ENCODE measurements at places on chromosomes 2 and 18.

GRCh38 chr18:58337686-58338085, 291.2 kb downstream of the ALPK2 start:
- no peak for DNase-seq

GRCh38 chr2:158094487-158095092, 7.1 kb upstream of the UPP2 start:
- no peak for DNase-seq

DNA sequence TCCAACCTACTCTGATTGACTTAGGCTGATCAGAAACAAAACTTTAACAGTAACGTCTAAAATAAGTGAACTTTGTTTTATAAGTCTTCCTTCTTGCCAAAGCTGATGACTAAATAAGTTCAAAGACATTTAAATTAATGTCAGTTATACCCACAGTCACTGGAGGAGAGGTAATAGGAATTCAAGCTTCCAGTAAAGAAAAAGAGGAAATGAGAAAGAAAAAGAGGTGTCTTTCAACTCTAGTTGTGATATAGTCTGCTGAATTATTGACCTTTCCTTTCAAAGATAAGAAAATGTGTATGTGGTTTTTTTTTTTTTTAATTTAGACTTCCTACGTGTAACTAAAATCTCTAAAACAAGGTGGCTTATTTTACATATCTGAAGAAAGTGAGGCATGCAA, 191.5 kb downstream of the SLC8A1 start:
- no peak for DNase-seq

- DNase-seq, result no peak
Observed at GRCh38 chr2:99495115-99495860, 5.5 kb upstream of the REV1 start.

GRCh38 chr18:8721094-8721669, 15.8 kb downstream of the MTCL1 start:
- DNase-seq, result no peak

GRCh38 chr2:105188343-105188742, 53.2 kb upstream of the GPR45 start:
- no peak for DNase-seq

DNA sequence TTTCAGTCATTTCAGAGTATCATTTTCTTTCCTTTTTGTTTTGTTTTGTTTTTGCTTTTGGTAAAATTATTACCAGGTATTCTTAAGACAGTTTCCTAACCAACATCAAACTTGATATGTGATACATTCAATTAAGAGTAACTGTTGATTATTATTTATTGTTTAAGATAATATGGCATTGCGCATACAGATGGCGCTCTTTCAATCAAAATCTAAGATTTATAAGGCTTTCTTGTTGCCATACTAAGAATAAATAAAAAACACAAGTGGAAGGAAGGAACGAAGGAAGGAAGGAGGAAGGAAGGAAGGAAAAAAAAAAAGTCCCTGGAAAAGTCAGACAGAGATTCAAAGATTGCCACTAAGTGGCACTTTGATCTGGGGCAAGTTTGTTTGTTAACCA, 1308.7 kb upstream of the FAM98A start:
- no peak for DNase-seq

DNA sequence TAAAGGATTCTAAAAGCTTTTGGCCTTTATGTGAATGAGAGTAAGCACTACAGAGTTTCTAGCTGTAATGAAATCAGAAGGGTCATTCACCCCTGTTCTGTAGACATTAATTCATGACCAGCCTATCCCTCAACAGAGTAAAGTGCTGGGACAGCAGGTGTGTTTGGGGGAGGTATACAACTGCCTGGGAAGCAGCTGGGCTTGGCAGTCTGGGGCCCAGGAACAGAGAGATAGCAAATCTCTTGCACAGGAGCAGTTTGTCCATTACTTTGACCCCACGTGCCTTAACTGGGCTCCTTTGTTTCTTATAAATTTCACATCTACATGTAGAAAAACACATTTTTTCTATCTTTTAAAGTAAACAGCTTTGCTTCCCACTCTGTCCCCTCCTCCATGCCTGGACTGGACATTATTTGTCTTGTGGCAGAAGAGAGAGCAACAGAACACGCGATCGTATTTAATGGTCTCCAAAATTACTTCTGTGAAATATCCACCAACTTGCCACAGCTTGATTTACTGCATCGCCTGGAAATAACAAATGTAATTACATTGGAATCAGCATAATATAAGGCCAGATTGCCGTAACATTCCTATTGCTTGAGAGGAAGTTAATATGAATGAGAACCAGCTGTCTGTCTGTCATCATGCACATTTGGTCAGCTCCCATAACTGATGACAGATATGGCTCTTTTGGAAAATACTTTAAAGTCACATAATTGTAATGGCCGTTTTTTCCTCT, 263.8 kb downstream of the RBM43 start:
- DNase-seq, result no peak

- DNase-seq, result no peak
Observed at GRCh38 chr2:239553376-239554000, 152.7 kb upstream of the HDAC4 start.

GRCh38 chr2:32783933-32784332, 156.1 kb downstream of the TTC27 start:
- no peak for DNase-seq

DNA sequence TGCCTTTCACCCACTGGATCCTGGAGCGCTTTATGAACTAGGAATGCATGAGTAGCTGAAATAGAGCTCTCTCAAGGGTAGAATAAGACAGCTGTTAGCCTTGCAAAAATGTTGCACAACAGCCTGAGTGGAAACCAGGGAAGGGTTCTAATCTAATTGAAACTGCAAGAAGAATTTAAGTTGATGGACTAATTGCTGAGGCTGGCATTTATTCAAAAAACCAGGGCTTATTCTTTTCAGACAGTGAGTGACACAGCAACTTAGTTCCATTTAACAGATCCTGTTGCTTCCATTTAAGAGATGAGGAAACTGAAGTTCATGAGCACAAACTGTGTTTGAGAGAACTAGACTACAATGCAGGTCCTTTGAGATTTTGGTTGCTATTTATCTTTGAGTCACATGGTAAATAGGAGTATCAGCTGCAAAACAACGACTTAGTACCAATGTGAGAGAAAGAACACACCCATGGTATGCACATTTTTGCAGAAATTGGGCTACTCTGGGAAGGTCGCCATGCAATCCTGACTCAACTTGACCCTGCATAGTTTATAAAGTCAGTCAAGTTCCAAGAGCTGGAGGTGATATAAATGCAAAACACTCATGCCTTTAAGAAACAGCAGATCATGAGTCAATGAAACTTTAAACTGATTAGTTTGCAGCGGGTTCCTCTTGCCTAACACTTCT, 76.4 kb upstream of the PARD3B start:
- DNase-seq, result no peak

- DNase-seq, result no peak
Observed at GRCh38 chr18:61308004-61308403, 25.2 kb upstream of the CDH20 start.

GRCh38 chr2:20225294-20226151, 593 bp upstream of the SDC1 start:
- DNase-seq, result peak; percentile 26

- no peak for DNase-seq
Observed at GRCh38 chr2:200044453-200044852, 89.1 kb downstream of the MAIP1 start.

GRCh38 chr18:54830260-54830659, 2.0 kb downstream of the RAB27B start:
- DNase-seq, result no peak

DNA sequence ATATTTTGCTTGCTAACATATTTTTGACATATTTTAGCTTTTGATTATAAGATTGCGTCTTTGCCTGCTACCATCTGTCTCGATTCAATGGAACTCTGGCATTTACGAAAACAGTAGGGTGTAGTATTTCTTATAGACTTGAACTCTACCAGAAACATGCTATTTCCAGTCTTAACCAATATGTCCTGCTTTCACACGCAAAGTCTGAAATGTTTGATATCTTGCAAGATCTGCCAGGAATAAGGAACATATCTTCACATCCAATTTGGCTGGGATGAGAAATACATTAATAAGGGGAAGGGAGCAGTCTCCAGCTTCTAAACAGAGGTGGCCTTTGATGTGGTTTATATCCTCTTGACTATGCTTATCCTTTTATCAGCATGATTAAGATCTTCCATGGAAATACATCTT, 299.4 kb downstream of the ZNF521 start:
- DNase-seq, result no peak

DNA sequence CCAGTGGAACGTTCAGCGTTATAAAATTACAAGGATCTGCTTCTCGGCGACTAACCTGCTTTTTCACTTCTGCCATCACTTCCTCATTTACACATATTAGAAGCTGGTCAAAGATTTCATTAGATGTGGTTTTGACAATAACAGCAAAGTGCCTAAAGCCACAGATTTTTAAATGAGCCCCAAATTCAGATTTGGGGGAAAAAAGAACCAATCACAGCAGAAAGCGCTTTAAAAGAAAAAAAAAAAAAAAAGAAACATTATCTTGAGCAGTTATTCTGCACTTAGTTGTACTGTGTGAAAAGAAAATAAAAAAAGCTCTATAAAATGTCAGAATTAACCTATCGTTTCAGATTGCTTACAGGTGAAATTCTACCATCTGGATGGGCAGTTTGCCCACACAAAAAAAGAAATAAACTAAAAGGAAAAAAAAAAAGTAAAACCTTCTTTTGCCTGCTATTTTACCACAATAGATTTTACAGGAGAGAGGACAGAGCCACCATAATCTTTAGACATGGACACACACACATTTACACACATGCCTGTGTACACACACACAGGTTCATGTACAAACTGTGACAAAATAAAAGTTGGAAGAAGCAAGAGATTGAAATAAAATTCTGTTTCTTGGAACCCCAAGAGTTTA, 167.2 kb downstream of the TCF4 start:
- DNase-seq, result no peak

DNA sequence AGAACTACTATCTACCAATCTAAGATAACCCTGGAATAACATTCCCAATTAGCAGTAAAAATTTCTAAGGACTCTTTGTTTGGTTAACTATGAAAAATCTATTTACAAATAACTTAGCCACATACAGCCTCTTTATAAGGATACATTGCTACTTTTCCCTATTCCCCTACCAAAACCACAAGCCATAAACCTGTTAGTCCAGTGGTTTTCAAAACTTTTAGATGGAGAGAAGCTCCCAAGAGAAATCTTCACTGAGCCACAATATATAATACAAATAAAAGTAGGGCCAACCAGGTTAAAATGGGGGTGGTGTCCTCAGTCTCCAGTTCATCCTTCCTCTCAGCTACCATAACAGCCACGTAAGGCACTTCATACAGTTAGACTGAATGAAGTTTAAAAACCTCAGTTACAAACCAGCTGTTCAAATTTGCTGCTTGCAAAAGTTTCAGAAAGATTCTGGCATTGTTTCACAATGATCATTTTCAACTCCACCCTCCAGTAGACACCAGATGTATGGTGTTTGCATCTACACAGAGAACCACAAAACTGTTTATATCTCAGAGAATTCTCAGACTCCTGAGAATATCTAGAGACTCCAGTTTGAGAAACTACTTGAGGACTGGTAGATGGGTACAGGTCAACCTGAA, 26.0 kb downstream of the SOS1 start:
- no peak for DNase-seq

DNA sequence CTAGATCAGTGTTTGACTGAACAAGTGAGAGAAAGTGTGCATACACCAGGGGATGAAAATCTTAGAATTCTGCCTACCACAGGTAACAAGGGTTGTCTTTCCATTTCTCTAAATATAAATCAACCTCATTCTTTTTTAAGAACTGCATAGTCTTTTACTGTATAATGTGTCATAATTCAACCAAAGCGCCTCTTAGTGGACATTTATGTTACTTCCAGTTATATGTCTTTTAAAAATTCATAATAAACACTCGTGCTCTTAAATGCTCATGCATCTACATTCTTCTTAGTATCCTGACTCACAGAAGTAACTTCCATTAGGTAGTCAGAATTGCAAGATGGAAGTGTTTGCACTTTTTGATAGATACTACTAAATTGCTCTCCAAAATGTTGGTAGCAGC, 76.2 kb downstream of the CHRNA1 start:
- no peak for DNase-seq

- no peak for DNase-seq
Observed at GRCh38 chr2:225065882-225066281, 23.6 kb upstream of the DOCK10 start.

DNA sequence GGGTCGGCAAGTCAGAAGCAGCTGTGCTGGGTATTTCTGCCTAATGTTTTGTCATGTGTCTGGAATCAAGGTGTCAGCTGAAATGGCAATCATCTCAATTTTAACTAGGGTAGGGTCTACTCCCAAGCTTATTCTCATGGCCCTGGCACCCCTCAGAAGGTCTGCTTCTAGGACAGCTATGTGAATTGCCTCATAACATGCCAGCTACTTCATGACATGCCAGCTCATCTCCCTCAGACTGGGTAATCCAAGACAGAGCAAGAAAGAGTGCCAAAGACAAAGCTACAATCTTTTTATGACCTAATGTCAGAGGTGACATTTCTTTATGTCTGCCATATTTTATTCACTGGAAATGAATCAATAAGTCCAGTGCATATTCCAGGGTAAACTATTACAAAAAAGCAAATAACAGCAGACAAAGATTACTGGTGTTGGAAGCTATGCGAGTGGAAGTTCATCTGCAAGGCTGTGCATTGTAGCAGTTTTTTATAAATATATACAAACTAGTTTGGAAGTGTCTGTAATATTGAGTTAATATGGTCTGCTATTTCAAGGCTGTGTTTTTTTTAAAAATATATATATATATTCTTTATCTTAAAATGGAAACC, 153.3 kb downstream of the FSIP2 start:
- DNase-seq, result no peak

DNA sequence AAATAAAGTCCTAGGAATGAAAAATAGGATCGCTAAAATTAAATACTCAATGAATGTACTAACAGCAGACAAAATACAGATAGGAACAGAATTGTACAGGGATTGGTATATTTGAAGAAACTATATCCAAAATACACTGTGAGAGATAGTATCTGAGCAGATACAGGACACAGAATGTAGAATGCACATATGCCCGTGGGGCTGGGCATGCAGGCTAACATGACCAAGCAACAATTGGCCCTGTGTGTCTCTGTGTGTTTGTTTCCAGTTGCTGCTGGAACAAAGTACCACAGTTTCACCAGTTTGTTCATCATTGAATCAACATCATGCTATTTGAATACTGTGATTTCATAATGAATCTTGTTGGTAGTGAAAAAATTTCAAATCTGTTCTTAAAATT, 127.6 kb downstream of the PMAIP1 start:
- DNase-seq, result no peak

- DNase-seq, result no peak
Observed at GRCh38 chr2:100240386-100240785, 81.9 kb downstream of the LONRF2 start.

- DNase-seq, result no peak
Observed at GRCh38 chr2:23843051-23843976, 83.6 kb downstream of the ATAD2B start.

DNA sequence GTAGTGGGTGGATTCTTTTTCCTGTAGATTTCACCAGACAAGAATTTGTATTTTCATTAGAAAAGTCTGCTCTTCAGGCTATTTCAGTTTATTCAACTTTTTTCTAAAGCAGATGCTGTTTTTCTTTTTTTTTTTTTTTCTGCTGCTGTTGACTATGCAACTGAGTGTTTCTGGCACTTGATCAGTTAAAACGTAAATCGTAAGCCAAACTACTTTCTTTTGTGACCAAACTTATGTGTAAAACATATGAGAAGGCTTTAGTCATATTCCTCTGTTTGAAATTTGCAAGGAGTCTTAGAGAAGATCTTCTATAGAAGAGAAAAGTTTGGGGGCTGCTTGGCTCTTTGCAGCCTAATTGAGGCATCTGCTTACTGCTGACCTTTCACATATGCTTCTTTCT, 170.1 kb downstream of the PARD3B start:
- no peak for DNase-seq

- no peak for DNase-seq
Observed at GRCh38 chr18:55443776-55444175, 144.2 kb downstream of the TCF4 start.
